ENCODE measurements at places on chromosomes 4 and X.

DNA sequence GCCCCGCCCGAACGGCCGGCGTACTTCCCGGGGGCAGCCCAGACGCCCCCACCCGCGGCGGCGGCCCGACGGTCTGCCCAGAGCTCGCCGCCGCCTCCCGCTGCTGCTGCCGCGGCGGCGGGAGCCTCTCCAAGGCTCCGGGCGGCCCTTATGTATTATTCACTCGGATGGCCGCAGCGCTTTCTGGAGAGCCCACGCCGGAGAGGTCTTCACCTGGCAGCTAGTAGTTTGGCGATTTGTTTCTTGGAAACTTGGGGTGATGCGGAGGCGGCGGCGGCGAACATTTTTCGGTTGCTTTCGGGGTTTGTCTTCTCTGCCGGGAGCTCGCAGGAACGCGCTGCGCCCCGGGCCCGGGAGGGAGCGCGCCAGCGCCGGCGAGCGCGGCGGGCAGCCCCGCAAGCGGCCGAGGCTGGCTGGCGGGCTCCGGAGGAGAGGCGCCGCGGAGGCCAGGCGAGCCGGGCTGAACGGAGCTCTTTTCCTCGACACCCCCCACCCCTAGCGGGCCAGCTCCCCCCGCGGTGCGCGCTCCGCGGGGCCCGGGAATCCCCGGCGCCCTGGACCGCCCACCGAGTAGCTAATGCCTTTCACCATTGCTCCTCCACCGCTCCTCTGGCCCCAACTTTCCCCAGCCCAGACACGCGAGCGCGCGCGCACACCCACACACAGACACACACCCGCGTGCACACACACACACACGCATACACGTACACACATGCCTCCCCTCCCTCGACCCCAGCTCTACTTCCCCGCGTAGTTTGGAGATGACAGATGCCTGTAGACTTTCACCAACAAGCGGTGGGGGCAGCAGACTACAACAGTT lies 113.5 kb downstream of the DHX15 start:
- DNase-seq, result peak; percentile 26

DNA sequence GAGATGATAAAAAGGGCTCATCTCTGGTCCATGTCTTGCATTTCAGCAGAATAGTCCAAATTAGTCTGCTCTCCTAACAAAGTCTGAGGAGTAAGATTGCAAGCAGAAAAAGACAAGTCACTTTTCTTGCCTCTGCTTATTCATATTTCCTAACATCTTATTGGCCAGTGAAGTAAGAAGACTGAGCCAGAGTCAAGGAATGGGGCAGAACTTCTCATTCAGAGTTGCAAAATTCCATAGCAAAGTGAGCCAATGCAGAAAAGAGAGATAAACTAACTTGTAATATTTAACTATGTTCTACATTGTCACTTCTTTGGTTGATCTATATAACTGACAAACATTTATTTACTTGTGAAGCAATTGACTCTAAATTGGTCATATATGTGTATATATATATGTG lies 2304.0 kb downstream of the ARAP2 start:
- no peak for DNase-seq

DNA sequence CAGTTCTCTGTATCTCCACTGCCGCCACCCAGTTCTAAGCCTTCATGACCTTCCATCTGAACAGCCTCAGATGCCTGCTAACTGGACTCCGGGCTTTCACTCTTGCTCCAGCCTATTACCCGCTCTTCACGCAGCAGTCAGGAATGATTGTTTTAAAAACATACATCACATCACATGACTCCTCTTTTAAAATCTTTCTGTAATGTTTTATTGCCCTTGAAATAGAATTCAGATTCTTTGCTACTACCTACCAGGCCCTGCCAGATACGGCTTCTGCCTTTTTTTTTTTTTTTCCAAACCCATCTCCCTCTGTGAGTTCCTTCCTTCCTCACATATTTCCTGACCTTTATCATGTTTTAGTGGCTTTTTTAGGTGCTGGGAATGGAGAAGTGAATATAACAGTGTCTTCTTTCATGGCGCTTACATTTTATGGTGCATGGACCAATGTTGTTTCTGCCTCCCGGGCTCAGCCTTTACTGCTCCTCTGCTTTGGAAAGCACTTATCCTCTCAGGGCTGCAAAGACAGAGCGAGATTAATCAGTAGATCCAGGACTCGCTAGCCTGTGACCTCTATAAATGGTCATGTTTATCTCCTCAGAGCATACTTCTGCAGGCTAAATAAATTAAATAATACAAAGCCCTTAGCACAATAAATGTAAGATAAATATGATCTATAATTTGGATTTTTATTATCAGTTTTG lies 58.0 kb downstream of the FBXO8 start:
- DNase-seq, result no peak

GRCh38 chr4:96260064-96260682 lies 420.3 kb downstream of the PDHA2 start:
- no peak for DNase-seq

- DNase-seq, result no peak
Observed at GRCh38 chr4:85725721-85726170, 250.8 kb downstream of the ARHGAP24 start.

DNA sequence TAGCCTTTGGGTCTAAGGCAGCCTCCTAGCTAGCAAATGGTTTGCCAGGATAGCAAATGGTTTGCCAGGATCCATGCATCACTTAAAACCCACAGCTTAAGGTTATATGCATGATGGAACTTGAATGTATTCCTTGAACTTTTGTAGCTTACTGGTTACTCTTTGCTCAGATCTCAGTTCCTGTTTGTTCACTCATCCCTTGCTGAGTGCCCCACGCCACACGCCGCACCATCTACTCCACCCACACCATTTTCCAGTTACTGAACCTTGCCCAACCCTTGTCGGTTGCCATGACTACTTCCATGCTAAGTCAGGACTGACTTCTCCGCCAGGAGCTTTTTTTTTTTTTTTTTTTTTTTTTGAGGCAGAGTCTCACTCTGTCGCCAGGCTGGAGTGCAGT lies 29.5 kb upstream of the XIAP start:
- DNase-seq, result no peak

- DNase-seq, result no peak
Observed at GRCh38 chr4:14143892-14144291, 516.4 kb upstream of the BOD1L1 start.

DNA sequence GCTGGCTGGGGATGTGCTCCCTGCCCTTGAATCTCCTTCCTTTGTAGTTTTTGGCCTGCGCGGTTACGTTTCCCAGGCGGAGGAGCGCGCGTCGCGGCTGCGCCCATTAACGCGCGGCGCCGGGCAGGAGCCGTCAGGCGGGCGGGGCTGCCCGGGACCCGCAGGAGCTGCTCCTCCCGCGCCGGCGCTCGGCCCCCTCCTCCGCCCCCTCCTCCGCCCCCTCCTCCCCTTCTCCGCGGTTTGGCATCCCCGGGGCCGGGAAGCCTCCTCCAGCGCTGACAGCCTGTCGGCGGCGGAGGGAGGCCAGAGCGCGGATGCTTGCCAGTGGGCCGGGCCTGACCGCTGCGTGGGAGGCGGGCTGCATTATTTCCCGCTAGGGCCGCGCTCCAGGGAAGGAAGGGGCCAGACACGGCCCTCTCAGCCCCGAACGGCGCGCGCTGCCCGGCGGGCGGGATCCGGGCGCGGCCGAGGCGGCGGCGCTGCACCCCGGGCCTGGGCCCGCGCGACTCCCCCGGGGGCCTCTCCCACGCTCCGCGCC lies at the start of gene DCLK2:
Gene DCLK2, plus strand, starts transcription at position 405 of the 538 bp plus-strand sequence. CDS start 583 bp downstream, outside the sequence.
- no peak for DNase-seq

DNA sequence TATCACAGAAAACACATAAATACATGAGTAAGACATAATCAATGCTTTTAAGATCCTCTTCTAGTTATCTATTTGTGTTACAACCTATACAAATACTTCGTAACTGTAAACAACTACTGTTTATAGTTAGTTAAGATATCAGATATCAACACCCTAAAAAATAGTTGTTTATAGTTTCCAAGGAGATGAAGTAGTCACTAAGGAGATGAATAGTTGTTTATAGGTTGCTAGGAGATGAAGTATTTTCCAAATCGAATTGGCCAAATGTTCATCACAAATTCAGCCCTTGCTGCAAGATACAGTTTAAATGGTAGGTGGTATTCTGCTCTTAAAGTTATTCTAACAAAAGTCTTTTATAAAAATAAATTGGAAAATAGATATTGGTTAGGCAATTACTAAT lies 618.2 kb upstream of the PCDH10 start:
- DNase-seq, result no peak

GRCh38 chr4:37109756-37110155 lies 134.8 kb upstream of the NWD2 start:
- DNase-seq, result no peak

GRCh38 chrX:25343060-25343459 lies 327.3 kb upstream of the ARX start:
- no peak for DNase-seq

DNA sequence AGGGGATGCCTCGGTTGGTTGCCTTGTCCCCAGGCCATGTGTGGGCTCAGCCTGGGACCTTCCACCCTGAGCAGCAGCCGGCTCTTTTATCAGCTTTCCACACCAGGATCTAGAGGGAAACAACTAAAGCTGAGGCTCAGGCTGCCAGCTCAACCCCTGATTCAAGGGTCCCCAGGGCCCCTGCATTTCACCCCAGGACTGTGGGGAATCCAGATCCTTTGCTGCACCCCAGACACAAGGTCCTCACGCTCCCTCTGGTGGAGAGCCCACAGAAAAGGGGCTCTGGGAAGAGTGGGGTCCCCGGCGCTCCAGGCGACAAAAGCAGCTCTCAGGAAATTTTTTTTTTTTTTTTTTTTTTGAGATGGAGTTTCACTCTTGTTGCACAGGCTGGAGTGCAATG lies 64.3 kb downstream of the ZFYVE28 start:
- DNase-seq, result no peak

GRCh38 chr4:185566972-185567371 lies 31.7 kb upstream of the PDLIM3 start:
- DNase-seq, result no peak

- DNase-seq, result no peak
Observed at GRCh38 chr4:964346-965025, 8.9 kb downstream of the DGKQ start.

- no peak for DNase-seq
Observed at GRCh38 chr4:114368751-114369150, 229.9 kb upstream of the UGT8 start.

DNA sequence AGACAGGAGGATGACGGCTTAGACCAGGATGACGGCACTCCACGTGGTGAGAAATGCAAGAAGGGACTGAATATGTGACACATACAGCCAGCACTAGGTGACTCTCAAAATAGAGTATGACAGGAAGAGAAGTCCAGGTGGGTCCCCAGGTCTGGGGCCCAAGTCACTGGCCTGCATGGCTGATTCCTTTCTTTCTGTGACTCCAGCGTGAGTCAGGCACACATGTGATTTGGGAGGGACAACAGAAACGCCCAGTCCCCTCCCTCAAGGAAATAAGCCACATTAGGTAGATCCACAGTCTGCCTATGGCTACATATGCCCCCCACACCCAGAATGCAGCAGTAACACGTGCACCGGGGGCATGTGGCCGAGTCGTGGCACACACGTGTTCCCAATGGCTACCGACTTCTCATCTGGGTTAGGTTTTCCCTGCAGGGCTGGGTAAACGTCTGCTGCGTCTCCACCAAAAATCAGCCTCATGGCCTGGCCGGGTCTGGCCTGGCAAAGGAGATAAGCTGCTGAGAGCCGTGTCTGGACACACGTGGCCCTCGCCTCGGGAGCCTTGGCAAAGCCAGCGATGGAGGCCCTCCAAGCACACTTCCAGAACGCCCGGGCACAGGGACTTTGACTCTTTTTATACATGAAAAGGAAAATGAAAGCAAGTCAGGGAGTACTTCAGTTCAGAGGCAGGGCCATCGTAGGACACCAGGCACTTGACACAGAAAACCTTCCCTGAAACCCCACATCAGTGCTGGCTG lies 19.3 kb downstream of the SEL1L3 start:
- DNase-seq, result no peak

DNA sequence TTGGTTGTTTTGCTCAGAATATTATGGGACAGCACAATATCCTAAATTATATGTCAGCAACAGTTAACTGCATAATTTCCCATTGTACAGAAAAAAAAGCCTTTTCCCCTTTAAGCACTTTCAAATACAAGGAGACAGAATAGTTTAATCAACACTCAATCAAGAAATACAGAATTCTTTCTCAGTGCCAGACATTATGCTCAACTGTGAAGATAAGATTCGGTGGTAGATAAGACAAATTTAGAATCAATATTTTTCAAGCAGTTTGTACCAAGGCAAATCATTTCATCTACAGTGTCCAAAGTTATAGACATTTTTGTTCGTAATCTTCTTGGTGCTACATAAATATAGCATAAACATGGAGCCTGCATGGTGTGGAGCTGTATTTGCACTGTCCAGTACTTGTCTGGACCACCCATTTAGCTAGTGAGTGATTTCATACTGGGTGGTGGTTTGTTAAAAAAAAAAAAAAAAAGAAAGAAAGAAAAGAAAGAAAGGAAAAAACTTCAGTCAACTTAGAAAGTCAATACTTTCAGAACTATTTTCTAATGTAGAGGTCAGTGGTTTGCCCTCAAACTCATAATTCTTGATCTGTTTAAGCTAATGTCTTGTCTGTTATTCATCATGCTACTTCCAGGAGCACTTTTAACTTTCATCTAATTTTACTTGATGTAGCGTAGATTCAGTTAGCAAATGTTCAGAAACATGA lies 522.9 kb downstream of the FAT4 start:
- DNase-seq, result no peak

GRCh38 chrX:102976286-102976685 lies 39.2 kb downstream of the RAB40AL start:
- DNase-seq, result no peak

GRCh38 chrX:107629540-107629909 lies 1.2 kb downstream of the PRPS1 start:
- no peak for DNase-seq

DNA sequence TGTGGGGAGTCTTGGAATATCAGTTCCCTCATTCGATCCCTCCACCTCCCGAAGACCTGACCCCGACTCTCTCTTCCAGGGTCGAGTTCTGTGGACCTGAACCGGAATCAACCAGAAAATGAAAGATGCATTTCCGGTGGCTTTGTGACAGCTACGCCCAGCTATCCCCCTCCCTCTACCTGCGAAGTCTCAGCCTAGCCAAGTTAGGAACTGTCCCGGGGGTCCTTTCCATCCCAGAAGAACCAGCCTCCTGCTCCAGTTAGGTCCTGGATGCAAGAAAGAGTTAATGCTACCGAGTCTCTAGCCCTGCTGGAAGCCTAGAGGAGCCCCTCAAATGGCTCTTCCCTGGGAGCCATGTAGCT lies 13.4 kb upstream of the ETDC start:
- no peak for DNase-seq

- no peak for DNase-seq
Observed at GRCh38 chrX:31550158-31550557, 478.3 kb upstream of the FTHL17 start.

Data from stimulated activated CD4-positive, alpha-beta T cell treated with anti-CD3 and anti-CD28 coated beads, TNF-alpha, amount 100 ng/mL, for 24 hours (primary cell).